Activated naive CD4-positive, alpha-beta T cell treated with anti-CD3 and anti-CD28 coated beads for 36 hours (primary cell): ENCODE measurements at places on chromosomes 7 and 10. TPM values are rescaled to one million over a fixed set of nuclear protein-coding genes. Genes with fewer than 3 reads are reported as not detected.

SOSTDC1 gene
- not detected for total RNA-seq

TMEM225B gene
- 0.98 TPM for total RNA-seq

MMRN2 gene
- not detected for total RNA-seq

NEUROG3 gene
- total RNA-seq, result not detected

RASA4 gene
- total RNA-seq, result 43.4 TPM

ST8SIA6 gene
- not detected for total RNA-seq

AOAH gene
- 1.2 TPM for total RNA-seq

HOXA11 gene
- total RNA-seq, result not detected

NODAL gene
- not detected for total RNA-seq

GNGT1 gene
- not detected for total RNA-seq

SLC26A4 gene
- 0.74 TPM for total RNA-seq

ODAD2 gene
- total RNA-seq, result 0.55 TPM

SEMA3C gene
- not detected for total RNA-seq

FAM131B gene
- 1.5 TPM for total RNA-seq

CARD11 gene
- total RNA-seq, result 99.4 TPM

SEMA3E gene
- total RNA-seq, result not detected

ZNF3 gene
- 14.0 TPM for total RNA-seq

ZNF107 gene
- 7.7 TPM for total RNA-seq
